DMS53 (cell line): ENCODE measurements at places on chromosomes 2 and 18.
A peak's percentile ranks its signal among the peaks of the same experiment; 100 is the strongest.

DNA sequence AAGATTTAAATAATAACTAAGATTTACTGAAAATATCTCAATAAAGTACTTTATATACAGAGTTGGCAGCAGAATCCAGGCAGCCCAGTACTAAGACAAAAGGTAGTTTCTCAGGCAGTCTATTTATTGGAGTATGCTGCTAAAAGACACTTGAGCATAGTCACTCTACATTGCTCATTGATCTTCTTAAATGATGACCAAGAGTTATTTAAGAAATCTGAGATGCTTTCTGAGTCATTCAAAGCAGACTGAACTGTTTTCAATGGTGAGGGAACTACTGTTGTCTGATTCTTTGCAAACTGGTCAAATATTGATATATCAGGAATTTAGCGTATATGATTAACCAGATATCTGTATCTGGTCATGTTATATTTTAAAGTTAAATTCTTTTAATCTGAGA is 133.6 kb downstream of the PHLPP1 start:
- no peak for DNase-seq

- no peak for DNase-seq
These were observed 39.5 kb downstream of the SFXN5 start for GRCh38 chr2:73031725-73032701.

GRCh38 chr2:224357098-224357901 is 44.6 kb downstream of the FAM124B start:
- DNase-seq = peak; percentile 66

- no peak for DNase-seq
These were observed 11.4 kb downstream of the UBE2F start for GRCh38 chr2:237978058-237978712.

DNA sequence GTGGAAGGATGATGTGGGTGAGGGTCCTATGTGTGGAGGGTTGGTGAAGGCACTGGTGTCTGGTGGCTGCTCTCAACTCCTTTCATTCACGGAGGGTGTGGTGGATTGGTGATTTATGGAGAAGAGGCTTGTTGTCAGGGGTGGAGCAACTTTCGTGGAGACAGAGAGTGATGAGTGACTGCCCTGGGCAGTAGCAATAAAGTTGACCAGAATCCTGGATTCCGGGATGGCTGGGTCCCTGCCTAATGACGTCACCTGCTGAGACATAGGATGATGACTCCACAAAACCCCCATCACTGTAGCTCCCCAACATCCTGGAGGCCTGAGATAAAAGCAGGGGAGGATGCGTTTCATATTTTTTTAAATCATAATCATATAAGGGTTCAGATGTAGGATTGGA is 193.0 kb downstream of the ACKR3 start:
- DNase-seq = no peak

DNA sequence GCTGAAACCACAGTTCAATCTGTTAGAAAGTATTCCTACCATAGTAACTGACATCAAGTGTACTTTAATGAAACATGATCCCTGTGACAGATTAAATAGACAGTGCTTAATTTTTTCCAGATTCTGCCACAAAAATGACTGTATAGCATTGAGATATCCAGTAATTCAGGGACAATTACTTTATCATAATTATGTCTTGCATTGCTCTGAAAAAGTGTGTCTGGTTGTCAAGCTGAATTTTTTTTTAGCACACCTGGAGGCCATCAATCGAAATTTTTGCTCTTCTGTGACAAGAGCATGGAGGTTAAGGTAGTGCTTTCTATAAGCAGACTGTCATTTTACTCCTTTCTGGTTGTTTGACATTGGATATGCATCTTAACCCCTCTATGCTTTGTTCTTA is 1083.8 kb upstream of the NRXN1 start:
- DNase-seq = no peak

- no peak for DNase-seq
These were observed 15.0 kb downstream of the CDH2 start for GRCh38 chr18:28161608-28162599.

- DNase-seq = peak; percentile 96
These were observed 580 bp upstream of the NDUFV2 start for GRCh38 chr18:9101730-9102507.

GRCh38 chr2:15539999-15540398 is 21.1 kb downstream of the NBAS start:
- no peak for DNase-seq

GRCh38 chr2:26696351-26696816 is 3.9 kb downstream of the KCNK3 start:
- peak; percentile 70 for DNase-seq

DNA sequence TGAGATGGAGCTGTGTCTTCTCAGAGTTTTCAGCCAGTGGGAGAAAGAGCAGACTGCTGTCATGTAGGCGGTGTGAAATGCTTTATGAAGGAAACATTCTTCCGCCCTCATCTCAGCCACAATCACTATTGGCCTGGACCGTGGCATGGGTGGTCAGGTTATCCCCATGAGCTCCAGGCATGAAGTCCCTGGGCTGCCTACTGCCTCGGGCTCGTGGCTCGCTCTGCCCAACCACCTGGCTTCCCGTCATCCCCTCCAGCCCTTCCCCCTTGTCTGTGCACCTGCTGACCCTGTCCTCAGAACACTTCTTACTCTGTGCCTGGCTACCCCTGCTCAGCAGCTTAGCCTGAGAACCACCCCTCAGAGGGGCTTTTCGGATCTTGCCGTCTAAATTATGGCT is 15.5 kb downstream of the COLEC11 start:
- DNase-seq = no peak

- DNase-seq = no peak
These were observed 170.0 kb downstream of the LTBP1 start for GRCh38 chr2:33116799-33117198.

- no peak for DNase-seq
These were observed 24.6 kb downstream of the GCA start for GRCh38 chr2:162368494-162368893.

DNA sequence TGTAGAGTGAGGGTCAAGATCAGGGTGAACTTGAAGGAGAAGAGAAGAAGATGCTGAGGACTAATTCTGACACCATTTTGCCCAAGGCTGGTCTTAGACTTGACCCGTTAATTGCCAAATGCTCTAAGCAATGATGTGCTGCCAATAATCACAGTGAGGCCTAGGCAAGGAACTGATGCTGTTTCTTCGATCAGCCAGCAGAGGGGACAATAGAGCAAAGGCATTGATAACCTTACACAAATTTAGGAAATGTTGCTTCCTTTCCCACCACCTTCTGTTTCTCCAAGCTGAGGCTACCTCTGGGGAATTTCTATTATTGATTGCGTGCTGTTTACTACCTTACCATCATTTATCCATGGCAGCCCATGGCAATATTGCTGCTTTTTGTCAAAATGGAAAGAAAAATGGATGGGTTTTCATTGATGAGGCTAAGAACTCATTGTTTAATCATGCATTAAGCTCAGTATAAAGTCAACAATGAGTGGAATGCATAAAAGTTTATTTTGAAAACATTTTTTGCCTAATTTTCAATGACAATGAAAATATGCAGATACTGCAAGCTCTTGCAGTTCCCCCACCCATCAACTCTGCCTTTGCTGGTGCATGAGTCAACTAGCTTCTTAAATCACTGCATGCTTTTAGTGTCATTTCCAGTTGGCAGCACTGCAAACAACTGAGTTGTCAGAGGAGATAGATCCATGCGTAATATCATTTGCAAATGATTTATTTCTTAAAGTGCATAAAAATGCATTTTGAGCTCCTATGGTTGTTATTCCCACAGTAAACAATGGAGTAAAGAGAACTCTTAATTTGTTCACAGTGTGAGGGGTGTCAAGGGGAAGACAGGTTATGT is 116.4 kb upstream of the NYAP2 start:
- DNase-seq = peak; percentile 61

DNA sequence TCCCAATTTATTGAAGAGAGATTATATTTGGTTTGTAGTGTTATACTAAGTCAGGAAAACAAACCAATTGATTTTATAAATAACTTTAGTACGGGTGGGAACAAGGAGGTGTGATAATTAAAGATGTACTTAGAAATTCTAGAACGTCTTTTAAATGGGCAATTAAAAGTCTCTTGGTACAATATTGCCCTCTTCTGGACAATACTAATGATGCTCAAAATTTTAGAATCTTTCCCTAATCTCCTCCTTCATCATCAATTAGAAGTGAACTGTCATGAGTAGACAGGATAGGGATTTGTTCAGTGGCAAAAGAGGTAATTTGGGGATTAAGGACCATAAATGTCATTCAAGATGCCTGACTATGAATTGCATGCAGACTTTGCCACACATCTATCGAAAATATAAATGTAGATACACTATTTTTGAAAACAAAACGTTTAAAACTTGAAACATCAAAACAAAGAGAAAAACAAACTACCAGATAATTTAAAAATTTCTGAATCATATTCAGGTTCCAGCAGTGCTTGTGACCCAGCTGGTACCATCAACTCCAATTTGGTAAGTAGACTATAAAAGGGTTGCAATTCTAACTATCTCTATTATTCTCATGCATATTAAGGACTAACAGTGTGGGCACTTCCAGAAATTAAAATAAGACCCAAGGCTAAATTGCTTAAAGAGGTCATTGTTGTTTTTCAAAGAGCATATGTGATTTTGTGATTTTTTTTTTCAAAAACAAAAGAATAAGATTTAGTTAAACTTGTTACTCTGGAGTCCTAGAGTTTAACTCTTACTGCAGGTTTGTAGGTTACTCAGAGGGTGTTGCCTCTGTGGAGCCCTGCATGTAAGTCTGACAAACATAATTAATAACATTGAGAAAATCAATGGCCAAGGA is 123.5 kb downstream of the LAMA3 start:
- peak; percentile 42 for DNase-seq

GRCh38 chr2:168030862-168031624 is 216.4 kb downstream of the STK39 start:
- DNase-seq = no peak

GRCh38 chr2:144567745-144568144 is 47.8 kb upstream of the ZEB2 start:
- no peak for DNase-seq

DNA sequence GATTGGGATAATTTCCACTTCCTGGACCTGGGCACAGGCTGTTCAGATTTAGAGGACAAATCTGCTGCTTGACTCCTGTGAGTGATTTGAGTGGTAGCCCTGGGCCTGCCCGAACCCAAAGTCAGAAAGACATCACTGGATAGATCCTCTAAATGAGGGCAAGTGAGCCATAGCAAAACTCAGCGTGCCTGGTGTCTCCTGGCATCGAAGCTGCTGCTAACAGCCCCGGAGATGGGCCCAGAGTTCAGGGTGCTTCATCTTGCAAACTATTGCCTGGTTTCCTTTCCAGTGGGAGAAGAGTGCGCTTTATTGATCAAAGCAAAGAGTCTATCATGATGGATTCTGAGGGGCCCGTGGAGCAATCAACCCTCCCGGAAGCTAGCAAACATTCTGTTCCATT is 153.1 kb upstream of the KLHL29 start:
- DNase-seq = no peak

DNA sequence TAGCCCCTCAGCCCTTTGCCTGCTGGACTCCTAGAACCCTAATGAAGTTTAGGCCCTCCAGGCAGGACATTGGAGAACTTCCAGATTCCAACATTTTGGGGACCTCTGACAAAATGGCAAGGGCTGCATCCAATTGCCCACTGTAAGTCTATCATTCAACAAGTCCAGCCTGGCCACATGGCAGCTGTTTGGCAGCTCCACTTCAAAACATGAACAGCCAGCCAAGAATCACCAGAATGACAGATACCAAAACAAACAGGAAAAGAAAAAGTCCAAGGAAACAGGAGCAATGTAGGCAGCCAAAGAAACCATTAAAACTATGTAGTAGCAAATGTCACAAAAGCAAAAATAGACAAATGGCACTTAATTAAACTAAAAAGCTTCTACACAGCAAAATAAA is 25.5 kb downstream of the SLC4A5 start:
- peak; percentile 21 for DNase-seq

- no peak for DNase-seq
These were observed 158.0 kb downstream of the AGPS start for GRCh38 chr2:177550264-177551200.

GRCh38 chr18:62912885-62913284 is 197.5 kb downstream of the PHLPP1 start:
- no peak for DNase-seq

DNA sequence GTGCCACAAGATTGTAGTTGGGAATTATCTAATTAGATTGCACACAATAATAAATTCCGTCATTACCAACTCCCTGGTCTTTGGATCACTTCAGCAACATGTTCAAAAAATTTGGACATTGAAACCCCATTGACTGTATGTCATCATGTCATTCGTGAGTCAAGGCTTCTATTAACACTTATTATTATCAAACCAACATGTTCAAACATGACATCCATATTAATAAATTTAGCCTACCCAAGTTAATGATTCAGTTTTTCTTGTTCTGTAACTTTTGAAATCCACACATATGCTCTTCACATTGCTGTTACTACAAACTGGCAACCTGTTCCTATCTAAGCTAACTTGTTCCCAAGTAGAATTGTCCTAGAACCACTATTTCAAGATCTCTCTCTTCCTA is 1142.7 kb upstream of the SLC39A10 start:
- DNase-seq = no peak

GRCh38 chr2:102025583-102026267 is 34.0 kb downstream of the IL1R2 start:
- no peak for DNase-seq

- DNase-seq = no peak
These were observed 18.0 kb downstream of the NAB1 start for GRCh38 chr2:190666895-190667294.

DNA sequence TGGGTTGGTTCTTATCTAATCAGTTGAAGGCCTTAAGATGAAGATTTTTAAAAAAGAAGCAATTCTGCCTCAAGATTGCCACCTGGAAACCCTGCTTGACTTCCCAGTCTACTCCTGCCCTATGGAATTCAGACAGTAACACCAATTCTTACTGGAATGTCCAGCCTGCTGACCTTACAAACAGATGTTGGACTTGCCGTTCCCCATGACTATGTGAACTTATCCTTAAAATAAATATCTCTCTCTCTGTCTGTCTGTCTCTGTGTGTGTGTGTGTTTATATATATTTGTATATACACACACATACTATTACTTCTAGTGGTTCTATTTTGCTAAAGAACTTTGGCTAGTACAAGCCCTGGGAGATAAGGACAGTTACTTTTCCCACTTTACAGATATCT is 675.3 kb downstream of the SLC4A3 start:
- DNase-seq = no peak

DNA sequence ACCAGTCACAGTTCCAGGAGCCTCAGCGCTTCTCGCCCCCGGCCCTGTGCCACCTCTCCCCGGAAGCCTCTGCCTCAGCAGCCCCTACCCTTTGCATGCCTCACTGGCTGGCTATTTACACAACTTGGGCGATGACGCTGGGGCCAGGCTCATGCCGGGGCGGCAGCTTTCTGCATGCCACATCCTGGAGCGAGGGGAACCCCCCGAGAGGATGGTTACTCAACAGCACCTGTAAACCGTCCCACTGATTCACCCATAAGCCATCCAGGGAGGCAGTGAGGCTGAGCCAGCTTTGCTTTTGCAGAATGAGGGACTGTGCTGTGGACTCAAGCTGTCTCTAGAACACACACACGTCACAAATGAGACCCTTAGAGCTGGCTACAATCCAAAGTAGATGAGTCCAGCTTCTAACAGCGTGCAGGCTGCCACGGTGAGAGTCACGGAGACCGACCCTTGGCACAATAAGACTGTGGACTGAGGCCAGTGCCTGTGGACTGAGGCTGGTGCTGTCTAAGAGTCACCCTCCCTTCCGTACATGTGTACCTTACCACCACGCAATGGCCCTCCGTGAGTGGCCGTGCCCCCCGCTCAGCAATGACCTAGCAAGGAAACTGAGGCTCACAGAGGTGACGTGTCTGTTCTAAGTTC is 45.6 kb upstream of the ODC1 start:
- DNase-seq = peak; percentile 92
